NCI-H1436 treated with DMSO at 0.1 percent for 48 hours (cell line): ENCODE measurements at places on chromosomes 5 and 9.

DNA sequence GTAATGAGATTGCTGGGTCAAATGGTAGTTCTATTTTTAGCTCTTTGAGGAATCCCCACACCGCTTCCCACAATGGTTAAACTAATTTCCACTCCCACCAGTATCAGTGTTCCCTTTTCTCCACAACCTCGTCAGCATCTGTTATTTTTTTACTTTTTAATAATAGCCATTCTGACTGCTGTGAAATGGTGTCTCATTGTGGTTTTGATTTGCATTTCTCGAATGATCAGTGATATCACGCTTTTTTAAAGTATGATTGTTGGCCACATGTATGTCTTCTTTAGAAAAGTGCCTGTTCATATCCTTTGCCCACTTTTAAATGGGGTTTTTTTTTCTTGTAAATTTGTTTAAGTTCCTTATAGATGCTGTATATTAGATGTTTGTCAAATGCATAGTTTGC lies 73.5 kb downstream of the MTAP start:
- DNase-seq: no peak

DNA sequence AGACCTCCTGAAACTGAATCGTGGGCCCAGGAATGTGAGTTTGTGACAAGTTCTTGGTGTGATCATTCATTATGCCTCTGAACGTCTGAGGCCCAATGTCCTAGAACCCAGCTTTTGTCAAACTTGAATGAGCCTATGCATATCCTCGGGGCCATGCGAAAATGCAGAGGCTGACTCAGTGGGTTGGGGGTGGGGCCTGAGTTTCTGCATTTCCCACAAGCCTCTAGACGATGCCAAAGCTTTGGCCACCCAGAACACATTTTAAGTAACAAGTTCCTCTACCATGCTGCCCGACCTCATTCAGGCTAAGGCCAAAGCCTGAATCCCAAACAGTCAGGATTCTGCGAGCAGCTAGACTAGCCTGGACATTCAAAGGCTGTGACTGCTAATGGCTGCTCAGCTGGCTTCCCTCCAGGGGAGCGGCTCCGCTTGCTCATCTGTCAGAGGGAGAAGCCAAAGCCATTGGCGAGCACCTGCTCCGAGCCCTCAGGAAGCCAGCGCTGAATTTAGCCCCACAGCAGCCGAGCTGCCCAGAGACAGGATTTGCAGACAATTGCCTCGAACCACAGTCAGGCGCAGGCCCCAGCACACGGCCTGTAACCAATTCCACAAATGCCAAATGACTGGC lies 177.5 kb downstream of the ZDHHC21 start:
- no peak for DNase-seq

DNA sequence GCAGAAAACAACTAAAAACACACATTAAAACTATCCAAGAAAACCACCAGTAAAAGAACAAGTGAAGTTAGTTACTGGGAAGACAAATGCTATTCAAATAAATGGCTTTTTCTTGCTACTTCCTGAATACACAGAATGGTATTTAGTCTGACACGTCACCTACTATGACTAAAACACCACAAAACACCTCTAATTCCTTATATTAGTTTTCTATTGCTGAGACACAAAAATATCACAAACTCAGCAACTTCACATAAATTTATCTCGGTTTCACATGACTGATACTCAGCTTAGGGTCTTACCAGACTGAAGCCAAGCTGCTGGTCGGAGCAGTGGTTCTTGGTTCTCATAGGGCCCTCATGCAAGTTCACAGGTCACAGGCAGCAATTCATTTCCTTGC lies 5.4 kb downstream of the DMAC1 start:
- DNase-seq: no peak

GRCh38 chr5:74493411-74493810 lies 147.1 kb downstream of the ENC1 start:
- no peak for DNase-seq

GRCh38 chr5:148974642-148975327 lies 88.1 kb downstream of the SH3TC2 start:
- no peak for DNase-seq

DNA sequence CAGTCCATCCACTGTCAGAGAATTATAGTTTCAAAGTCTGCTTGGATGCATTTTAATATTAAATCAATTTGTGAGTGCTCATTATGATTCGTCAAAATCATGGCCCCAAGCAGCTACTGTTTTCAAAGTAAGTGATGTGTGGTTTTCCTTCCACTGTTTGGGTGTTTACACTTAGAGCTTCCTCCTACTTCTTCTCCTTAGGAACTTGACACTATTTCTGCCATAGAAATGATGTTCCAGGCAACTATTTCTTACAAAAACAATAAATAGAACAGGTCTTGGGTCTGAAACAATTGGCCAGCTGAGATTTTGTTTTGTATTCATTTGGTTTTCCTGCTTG lies 132.8 kb upstream of the RAI14 start:
- DNase-seq: no peak

GRCh38 chr5:174294891-174295620 lies 249.6 kb downstream of the NSG2 start:
- DNase-seq: no peak

GRCh38 chr9:110128664-110129329 lies 79.2 kb downstream of the C9orf152 start:
- no peak for DNase-seq

- no peak for DNase-seq
Observed at GRCh38 chr5:145101246-145101645, 733.9 kb downstream of the PRELID2 start.

DNA sequence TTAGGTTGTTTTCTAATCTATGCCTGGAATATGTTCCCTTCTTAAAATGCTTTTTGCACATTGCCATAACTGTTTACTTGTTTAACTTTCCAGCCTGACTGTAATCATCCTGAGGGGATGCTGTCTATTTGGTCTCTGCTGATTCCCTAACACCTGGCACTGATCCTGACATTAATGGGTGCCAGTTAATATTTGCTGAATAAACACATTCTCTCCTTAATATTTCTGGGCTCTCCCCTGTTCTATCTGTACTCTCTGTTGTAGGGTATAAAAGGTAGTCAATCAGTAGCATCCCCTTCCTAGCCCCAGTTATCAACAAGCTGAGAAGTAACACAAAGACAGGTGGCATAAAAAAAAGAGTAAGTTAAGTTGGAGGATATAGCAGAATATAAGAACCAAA lies 21.3 kb upstream of the SLC31A2 start:
- no peak for DNase-seq

- no peak for DNase-seq
Observed at GRCh38 chr5:72209147-72210115, 102.2 kb downstream of the MAP1B start.

DNA sequence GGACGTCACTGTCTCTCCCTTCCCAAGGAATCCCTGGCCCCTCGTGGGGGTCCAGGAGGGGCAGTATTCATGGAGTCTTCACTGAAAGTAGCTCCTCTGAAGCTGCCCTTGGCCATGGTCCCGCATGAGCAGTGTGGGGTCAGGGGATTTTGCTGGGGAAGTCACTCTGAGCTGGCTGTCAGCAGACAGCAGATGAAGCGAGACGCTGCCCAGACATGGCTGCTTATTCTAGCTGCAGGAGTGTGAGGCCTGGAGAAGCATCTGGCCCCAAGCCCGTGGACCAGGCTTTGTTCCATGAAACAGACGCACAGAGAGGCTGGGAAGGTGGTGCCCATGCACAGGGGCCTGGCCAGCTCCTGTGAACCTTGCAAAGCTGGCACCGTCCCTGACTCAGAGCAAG lies 21.5 kb upstream of the ASS1 start:
- DNase-seq: no peak

DNA sequence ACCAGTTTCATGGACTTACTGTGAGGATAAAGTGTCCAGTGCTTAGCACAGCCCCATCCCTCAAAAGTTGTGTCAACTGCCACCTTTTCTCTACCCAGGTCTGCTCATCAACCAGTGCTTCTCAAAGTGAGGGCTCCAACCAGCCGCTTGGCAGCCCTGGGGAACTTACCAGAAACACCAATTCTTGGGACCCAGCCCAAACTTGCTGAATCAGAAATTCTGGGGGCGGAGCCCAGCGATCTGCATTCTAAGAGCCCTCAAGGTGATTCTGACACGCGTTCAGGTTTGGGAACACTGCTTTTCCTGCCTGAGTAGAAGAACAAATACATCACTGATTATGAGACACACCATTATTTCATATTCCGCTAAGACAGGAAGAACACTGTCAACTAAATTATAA lies 132.0 kb downstream of the NSG2 start:
- no peak for DNase-seq

DNA sequence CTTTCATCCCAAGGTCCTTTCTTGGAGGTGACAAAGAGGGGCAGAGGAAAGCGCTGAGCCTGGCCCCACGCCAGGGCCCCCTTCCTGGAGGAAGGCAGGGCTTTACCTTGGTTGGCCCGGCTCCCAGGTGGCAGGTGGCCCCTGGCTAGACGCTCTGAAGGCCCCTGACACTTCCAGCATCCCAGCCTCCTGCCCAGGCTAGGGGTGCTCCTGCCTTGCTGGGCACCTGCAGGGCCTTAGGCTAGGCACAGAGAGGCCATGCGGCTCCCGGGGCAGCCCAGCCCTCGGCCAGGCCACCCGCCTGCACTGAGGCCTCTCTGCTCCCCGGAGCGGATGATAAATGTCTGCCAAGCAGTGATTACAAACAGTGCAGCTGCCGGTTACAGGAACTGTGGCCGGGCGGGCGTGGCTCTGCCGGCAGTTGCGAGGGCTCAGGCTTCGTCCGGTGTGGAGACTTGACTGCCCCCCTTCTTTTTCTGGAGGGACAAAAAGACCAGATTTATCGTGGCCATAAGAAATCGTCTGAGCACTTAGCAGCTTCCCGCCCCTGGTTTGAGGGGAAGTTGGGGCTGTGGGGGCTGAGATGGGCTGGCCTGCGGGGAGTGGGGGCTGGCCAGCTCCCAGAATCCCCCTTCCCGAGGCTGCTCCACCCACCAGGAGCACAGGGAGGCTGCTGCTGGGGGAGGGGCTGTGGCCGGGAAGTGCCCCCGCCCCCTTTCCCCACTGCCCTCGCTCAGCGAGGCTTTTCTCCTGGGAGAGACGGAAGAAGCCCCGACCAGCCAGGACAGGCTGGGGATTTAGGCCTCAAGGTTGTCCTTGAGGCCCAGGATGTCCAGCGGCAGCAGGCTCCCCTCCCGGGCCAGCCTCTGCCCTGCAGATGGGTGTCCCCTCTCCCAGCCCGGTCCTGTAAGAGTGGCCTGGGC lies 31.6 kb upstream of the UBAC1 start:
- no peak for DNase-seq

DNA sequence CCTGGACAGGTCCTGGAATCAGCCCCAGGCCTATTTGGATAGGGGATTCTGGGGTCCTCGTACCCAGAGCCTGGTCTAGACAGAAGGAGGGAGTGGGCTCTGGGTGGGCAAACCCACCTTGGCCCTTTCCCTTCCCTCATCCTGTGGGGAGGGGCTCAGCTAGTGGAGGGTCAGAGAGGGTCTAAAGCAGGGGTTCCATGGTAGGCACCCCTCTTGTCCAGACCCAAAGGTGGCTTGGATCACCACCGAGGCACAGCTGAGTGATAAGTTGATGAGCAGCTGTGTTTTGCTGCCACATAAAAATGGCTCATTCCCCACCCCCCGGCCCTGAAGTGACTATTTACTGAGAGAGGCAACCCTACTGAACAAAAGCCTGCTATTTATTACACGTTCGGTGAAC lies 53.8 kb upstream of the KCNMB1 start:
- no peak for DNase-seq

DNA sequence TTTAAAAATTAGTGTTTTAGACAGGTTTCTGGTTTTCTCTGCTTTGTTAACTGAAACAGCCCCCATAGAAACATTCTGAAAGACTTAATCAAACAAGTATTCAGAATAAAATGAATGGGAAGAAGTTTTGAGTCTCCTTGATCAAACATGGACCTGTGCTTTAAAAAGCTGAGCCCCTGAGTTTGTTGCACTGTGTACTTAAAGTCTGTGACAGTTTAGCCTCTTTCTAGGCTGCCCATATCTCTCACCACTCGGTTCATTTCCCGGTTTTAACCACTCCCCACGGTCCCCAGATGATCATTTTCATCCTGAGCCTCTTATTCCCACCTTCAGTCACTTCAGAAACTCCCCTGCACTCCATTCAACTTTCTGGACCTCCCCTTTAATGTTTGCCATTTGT lies 215.9 kb upstream of the DMRT1 start:
- DNase-seq: no peak

DNA sequence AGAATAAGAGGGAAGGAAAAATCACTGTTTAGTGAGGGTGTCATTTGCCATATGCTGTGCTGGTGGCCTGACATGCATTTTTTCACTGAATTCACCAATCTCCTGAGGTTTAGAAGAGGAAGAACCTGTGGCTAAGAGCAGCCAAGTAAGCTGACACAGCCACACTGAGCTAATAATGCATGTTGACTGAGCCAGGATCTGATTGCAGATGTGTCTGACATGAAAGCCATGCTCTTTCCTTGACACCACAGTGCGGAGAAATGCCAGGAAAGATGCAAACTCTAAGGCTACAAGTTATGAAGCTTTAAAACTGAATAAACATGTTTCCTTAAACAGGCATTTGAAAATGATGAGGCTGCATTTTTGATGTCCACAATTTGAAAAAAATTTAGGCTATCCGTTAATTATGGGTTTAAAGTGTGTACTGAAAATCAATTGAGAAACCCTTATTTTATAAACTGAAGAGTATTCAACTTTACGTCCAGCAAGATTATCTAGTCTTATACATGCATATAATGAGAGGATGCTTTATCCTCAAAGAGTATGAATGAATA lies 208.6 kb downstream of the FBN2 start:
- DNase-seq: no peak

GRCh38 chr5:87020099-87020934 lies 247.4 kb upstream of the RASA1 start:
- no peak for DNase-seq

DNA sequence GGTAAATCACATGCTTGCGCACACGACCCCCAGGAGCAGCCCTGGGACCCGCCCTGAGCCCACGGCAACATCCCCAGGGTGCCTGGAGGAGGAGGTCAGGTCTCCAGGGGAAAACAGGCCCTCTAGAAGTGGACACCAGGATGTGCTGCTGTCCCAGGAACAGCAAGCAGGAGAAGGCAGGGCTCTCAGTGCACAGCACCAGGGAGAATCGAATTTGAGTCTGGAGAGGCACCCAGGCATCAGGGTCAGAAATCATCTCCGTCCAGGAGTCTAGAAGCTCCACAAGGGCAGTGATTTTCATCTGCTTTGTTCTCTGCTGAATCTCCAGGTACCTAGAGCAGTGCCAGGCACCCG lies 93.6 kb downstream of the PAX5 start:
- no peak for DNase-seq

DNA sequence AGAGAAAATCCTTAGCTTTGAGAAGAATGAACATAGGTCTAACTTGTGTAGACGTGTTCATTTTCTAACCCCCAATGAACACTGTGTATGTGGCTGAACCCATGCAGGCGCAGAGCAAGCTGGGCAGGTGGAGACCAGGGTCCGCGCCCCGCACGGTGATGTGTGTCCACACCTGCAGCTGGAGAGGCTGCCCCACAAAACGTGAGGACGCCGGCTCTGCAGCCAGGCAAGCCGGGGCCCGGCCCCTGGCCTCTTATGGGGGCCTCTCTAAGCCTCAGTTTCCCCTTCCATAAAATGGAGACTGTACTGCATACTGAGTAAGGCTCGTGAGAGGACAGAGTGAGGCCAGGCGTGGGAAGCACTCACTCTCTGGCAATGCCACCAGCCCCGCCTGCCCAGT lies 124.7 kb upstream of the RAPGEF1 start:
- no peak for DNase-seq

- DNase-seq: no peak
Observed at GRCh38 chr5:110063640-110064602, 374.2 kb downstream of the MAN2A1 start.

- DNase-seq: no peak
Observed at GRCh38 chr5:179270581-179271427, 74.5 kb downstream of the ADAMTS2 start.
